ENCODE measurements at places on chromosomes 1 and 21.

DNA sequence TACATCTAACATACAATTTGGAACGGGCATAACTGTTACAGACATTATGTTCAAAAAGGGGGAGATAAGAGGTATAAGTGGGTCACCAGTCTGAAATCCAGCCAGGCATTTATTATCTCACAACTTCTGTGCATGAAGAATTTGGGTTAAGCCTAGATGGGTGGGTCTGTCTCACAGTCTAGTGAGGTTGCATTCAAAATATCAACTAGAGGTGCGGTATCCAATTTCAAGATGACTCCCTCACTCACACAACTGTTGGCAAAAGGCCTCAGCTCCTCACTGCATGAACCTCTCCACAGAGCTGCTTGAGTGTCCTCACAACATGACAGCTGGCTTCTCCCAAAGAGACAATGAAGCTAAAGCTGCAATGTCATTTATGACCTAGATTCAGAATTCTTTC is 4.7 kb downstream of the AUNIP start:
- no peak for DNase-seq

DNA sequence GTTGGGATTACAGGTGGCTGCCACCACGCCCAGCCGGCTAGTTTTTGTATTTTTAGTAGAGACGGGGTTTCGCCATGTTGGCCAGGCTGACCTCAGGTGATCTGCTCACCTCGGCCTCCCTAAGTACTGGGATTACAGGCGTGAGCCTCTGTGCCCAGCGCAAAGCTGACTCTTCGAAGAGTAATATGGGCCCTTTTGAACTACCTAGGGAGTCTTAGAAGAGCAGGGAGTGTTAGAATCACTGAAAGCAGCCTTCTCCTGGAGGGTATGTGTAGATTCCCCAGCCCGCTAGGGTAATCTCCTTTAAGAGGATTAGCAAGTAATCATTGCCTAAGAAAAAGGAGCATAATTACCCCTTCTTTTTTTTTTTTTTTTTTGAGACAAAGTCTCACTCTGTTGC is 6.5 kb upstream of the MAST2 start:
- DNase-seq: no peak

GRCh38 chr1:82318921-82319320 is 518.2 kb downstream of the ADGRL2 start:
- no peak for DNase-seq

DNA sequence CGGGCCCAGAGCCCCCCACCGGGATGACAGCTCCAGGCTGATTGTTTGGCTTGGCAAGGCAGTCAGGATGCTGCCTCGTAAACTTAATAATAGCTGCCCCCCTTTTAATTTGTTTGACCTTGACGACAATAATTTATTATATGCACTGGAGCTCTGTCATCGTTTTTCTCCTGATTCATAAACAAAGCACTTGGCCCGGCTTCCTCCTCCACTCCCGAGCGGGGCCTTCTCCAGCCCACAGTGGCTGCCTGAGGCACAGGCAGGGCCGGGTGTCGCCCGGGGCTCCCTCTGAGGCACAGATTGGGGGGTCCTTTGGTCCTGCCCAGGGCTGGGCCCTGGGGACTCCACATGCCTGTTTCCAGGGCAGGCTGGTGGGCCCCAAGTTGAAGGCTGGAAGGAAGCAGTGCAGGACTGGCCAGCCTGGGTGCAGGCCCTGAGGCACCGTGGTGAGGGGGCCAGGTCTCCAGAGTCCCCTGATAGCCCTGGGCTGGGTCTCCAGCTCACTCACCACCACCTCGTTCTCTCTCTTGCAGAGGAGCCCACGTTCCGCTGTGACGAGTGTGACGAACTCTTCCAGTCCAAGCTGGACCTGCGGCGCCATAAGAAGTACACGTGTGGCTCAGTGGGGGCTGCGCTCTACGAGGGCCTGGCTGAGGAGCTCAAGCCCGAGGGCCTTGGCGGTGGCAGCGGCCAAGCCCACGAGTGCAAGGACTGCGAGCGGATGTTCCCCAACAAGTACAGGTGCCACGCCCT is 52.0 kb upstream of the ARHGEF16 start:
- no peak for DNase-seq

DNA sequence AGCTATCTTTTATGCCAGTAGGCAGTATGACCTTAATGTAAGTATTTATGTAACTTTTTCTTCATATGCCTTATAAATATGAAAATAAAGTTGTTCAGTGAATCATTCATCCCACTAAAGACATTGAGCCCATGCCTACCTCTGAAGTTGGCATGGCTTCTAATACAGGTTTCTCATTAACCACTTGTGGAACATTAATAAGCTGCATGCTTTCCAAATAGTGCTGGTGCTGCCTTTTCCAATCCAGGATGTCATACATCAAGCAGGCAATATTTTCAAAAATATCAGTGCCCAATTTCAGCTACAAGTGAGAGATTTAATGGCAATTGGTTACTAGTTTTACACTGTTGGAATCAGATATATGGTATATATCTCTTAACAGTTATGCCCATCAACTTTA is 92.0 kb downstream of the SPAG17 start:
- no peak for DNase-seq

- no peak for DNase-seq
Observed at GRCh38 chr21:44979687-44980561, 40.1 kb downstream of the SLX9 start.
